Activated CD4-positive, alpha-beta T cell treated with anti-CD3 and anti-CD28 coated beads, Interleukin-2, amount 50 U/mL, for 1 hour (primary cell): ENCODE measurements at places on chromosomes 3 and 15.

DNA sequence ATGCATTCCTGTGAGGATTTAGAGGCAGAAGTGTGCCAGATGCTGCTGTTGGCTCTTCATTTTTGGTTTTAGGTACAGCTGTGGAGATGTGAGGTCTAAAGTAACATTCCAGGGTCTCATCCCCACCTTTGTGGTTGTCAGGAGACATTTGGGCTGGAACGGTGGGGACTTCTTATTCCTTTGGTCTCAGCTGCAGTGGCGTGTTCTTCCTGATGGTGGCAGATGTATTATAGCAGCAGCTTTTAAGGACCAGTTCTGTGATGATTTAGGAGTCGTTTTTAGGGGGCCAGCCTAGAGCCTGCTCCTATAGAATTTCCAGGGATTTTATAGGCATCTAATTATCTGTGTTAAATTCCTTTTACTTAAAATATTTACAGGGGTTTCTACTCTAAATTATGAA lies 221.0 kb upstream of the EOMES start:
- DNase-seq: no peak

DNA sequence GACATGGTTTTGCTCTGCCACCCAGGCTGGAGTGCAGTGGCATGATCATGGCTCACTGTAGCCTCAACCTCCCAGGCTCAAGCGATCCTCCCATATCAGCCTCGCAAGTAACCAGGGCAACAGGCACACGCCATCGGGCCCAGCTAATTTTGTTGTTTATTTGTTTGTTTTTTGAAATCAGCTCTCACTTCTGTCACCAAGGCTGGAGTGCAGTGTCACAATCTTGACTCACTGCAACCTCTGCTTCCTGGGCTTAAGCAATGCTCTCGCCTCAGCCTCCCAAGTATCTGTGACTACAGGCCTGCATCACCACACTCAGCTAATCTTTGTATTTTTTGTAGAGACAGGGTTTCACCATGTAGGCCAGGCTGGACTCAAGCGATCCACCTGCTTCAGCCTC lies 26.3 kb upstream of the PLCH1 start:
- no peak for DNase-seq

DNA sequence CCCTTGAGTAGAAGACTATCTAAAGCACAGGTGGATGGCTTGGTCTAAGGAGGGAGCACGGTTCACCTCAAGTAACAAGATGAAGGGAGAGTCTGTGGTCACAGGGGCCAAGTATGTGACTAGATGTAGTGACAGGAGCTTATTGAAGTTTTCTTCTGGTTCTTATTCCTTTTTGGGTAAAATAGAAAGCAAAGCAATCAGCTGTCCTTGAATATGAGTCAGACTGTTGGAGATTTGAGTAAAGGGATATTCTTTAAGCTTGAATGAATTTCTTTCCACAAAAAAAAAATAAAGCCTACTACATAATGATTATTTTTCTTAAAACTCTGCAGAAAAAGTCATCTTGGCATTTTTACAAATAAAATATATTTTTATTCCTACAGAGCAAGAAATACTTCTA lies 1.5 kb upstream of the CNTN6 start:
- no peak for DNase-seq

DNA sequence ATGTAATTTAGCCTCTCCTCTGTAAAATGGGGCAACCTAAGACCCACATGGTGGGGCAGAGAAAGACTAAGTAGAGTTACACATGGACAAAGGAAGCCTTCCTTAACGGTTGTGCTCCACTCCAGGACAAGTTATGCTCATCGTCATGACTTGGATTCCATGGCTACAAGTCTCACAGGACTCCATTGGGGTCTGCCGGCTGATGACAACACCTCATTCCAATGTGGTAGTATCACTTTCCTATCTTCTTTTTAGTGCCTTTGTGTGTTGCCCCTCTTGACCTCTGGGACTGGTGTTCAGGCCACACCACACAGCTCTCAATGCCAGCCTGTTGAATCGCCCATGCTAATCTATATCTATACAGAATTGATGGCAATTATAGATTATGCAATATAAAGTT lies 181.3 kb upstream of the WNT5A start:
- no peak for DNase-seq

DNA sequence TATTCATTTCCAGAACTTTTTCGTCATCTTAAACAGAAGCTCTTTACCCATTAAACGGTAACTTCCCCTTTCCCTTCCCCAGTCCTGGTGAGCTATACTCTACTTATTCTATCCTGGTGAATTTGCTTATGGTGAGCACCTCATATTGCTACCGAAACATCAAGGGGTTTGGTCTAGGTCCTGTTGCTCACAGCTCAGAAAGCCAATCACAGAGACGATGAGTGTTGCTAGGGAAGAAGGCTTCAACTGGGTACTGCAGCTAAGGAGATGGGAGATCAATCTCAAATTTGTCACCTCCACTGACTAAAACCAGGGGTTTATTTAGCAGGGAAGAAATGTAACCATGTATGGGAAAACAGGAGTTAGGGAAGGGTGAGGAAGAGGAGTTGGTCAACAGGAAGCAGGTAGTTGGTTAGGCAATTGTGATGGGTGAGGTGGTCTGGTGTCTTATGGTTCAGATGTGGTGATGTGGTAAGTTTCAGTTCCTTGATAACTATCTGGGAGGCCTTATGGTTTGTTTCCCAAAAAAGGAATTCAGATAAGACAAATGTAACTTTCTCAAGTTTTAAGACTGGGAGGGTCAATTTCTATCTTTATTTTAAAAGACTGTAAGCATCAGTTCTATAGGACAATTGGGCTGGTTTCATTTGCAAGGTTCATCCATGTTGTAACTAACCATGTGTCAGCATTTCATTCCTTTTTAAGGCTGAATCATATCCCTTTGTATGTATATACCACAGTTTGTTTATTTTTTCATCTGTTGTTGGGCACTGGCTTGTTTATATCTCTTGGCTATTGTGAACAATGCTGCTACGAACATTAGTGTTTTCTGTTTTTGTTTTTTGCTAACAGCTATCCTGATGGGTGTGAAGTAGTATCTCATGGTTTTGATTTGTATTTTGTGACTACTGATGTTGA lies 24.3 kb downstream of the ARHGAP11B start:
- DNase-seq: no peak
